NCI-H1694 (cell line): ENCODE measurements at places on chromosomes 3 and 15.

DNA sequence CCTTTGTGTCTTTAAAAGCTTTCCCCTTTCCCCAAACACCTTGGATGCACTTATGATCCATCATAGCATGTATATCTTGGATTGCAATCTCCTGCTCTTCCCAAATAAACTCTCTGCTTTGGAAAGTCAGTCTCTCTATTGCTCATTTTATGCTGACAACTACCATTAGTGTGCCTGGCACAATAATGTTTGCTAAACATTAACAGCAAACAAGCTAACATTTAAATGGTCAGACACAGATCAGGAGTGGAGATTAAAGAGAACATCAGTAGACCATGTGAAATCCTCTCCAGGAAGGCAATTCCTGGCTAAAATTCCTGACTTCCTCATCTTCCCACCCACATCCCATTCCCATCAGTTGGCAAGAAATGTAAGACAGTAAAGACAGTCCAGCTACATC lies 44.3 kb upstream of the EIF1B start:
- no peak for DNase-seq

DNA sequence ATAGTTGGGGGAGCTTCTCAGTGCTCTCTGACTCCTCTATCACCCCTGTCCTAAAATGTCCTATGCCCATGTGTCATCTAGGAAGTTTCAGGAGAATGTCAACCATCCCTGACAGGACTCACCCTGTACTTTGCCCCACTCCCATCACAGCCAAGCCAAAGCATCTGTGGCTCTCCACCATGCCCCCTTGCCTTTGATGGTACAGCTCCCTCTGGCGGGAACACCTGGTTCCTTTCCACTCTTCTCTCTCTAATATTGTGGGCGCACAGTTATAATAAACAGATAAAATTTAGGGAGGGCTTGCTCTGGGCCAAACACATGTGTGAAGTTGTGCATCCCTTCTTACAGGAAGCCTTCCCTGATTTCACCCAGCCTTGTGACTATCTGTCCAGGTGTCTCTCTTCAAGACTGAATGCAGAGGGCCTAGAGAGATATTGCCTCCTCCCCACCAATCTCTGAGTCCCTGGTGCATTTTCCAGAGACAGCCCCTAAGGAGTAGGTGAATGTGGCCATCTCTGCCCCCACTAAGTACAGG lies 62.8 kb downstream of the ISG20 start:
- DNase-seq, result peak; percentile 5

DNA sequence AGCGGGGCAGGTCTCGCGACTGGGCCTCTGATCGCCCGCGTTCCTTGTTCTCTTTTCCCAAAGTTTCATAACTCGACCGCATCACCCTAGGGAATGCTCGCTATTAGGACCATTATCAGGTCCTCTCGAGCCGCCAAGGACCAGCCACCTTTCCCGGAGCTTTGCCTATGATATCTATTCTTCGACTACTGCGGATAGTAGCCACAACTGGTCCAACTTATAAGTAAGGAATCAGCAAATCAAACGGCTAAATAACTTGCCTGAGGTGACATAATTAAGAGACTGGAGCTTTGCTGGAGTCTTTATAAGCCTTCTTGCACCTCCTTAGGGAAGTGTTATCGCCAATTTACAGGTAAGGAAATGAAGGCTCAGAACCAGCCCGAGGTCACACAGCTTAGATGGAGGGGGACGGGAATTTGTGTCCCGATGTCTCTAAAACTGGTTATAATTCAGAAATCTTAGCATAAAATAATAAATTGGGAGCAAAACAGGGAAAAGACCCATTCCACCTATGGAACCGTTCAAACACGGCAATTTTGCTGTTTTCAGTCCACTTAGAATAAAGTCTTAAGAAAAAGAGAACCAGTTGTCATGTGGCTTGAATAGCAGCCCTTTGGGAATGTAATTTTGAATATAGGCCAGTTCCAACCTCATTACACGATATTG lies 479 bp upstream of the PLD1 start:
- DNase-seq, result no peak

GRCh38 chr3:25433106-25433505 lies 5.0 kb downstream of the RARB start:
- no peak for DNase-seq

DNA sequence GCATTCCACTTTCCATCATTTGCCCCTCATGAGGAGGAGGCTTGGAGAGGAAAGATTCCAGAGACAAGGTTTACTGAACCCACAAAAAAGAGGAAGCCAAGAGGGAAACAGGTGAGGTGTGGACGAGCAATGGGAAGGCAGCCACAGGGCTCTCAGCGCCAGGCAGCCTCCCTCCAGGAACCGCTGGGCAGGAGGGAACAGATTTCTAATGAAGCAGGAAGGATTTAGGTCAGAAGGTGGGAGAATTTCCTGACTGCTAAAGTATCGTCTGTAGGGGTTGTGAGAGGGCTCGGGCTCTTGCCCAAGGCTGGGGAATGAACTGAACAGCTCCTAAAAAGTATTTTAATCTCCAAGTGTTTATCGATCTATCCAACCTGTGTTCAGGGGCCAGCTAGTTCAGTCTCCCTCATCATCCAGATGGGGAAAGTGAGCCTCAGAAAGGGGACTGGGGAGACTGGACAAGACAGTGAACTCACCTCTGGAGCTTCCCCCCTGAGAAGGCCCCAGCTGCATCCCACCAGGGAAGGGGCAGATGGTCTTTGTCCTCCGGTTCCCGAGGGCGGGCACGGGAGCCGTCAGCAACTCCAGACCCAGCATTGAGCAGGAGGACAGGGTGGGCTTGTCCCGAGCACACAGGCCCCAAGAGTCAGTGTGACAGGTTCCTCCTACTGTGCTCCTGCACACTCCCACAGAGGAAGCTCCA lies 10.5 kb downstream of the LOXL1 start:
- DNase-seq, result no peak

GRCh38 chr3:194571491-194572142 lies 61.6 kb downstream of the TMEM44 start:
- DNase-seq, result no peak

DNA sequence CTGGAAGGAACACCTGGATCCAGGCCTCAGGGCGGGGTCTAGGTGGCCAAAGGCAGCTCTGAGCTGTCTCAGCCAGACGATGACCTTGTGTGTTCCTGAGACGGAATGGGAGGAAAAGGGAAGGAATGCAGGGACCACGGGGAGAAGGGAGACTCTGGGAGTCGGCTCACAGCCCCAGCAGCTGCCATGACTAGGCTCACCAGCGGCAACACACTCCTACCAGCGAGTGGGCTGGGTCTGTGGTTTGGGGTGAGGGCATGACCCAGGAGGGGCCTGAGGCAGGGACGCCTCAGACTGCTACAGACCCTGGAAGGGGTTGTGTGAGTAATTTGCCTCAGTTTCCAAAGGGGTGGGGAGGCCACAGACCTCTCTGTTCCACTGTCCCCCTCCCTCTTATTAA lies 19.8 kb downstream of the IQSEC1 start:
- no peak for DNase-seq
